ENCODE measurements at places on chromosomes 5 and 9.

- peak; percentile 70 for DNase-seq
These were observed 62.7 kb upstream of the PALM2AKAP2 start for GRCh38 chr9:109717342-109717741.

DNA sequence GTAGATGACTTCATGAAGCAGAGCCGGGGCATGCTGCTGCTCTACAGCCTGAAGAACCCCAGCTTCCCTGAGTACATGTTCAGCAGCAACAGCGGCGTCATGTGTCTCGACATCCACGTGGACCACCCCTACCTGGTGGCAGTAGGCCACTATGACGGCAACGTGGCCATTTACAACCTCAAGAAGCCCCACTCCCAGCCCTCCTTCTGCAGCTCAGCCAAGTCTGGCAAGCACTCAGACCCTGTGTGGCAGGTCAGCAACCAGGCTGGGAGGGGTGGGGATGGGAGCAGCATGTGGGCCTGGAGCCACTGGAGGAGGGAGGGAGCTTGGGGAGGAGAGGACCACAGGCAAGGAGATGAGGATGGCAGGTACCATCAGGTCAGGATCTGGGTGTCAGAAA is 16.2 kb downstream of the ENHO start:
- DNase-seq = no peak

DNA sequence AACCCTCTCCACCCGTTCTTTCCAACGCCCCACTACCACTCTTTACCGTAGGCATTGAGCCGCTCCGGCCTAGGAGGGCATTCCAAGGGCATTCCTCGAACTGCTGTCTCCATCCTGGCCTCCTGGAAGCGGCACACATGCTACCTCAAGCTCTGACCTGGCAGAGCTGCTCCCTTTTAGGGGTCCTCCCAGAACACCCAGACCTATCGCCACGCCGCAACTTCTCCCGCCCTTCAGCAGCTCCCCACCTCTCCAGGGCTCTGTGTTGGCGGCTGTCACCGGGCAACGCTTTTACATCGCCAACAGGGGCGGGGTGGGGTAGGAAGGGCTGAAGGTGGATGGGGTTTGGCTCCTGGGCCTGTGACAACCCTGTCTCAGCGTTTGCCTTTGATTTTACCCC is 4.6 kb upstream of the MYORG start:
- DNase-seq = no peak

GRCh38 chr5:157253547-157253946 is 12.4 kb upstream of the CYFIP2 start:
- DNase-seq = peak; percentile 28

- DNase-seq = peak; percentile 3
These were observed 5.7 kb upstream of the CHD1 start for GRCh38 chr5:98934546-98934945.

DNA sequence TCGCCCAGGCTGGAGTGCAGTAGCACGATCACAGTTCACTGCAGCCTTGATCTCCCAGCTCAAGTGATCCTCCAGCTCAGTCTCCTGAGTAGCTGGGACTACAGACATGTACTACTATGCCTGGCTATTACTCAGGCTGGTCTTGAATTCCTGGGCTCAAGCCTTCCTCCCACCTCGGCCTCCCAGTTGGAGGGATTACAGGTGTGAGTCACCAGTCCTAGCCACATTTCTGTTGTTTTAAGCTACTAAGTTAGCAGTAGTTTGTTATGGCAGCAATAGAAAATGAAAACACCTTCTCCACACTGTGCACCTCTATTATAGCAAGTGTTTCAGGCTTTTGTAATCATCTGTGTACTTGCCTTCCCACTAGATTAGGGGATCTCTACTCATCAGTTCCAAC is 588.9 kb upstream of the TLE4 start:
- peak; percentile 80 for DNase-seq

DNA sequence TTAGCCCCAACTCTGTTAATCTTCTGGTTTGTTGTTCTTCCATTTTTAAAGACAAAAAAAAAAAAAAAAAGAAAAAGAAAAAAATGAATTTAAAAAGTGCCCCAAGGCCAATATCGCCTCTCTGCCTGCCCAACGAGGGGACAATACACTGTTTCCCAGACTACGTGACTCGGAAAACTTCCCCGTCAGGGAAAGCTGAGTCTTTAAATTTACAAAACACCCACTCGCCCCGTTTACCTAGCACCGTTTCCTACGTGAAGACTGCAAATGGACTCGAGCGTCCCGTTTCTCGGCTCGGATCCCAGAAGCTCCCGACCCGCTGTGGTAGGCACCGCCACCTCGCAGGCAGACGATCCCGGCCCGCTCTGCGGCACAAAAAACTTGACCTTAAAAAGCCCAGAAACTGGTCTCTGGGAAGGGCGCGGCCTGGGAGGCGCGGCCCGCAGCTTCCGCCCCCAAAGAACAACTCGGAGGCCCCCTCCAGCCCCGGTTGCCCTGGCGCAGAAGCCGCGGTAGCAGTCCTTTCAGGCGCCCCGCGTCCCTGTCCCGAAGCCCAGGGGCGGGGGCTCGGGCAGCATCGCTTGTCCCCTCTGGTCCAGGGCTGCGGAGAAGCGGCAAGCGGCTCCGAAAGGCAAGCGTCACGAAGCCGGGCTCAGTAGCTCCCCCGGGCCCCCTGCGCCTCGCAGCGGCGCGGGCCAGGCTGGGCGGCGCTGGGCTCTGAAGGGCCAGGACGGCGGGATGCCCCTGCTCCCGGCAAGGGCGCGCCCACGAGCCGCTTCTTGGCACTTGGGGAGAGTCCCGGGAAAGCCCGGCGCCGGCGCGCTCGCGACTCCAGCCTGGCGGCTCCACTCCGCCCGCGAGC is at the start of gene GCNT4:
Gene GCNT4 (minus strand): TSS at position 367 of the 862 bp plus-strand sequence. CDS start 22,521 bp downstream, outside the sequence.
- peak; percentile 45 for DNase-seq

DNA sequence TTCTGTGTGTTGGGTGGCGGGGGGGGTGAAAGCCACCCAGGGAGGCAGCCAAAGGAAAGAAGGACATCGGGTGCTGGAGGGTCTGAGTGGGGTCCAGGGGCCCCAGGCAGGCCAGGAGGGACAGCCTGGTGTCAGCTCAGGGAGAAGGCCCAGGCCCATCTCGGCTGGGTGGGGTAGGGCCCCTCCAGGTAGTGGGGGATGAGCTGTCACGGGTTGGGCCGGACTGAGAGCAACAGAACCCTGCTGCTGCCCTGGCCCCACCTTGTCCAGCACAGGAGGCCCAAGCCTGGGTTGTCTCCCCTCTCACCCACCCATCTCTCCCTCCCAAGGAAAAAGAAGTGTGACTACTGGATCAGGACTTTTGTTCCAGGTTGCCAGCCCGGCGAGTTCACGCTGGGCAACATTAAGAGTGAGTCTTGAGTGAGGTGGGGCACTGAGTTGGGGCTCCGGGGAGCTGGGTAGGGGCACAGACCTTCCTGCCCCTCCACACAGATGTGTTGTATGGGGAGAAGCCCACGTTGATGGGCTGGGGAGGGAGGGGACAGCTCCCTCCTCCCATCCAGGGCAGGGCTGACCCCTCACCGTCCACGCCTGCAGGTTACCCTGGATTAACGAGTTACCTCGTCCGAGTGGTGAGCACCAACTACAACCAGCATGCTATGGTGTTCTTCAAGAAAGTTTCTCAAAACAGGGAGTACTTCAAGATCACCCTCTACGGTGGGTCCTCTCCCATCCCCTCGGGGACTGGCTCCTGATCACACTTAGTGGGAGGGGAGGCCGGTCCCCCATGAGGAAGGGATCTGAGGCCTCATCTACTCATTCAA is 2.3 kb downstream of the LCN2 start:
- no peak for DNase-seq

DNA sequence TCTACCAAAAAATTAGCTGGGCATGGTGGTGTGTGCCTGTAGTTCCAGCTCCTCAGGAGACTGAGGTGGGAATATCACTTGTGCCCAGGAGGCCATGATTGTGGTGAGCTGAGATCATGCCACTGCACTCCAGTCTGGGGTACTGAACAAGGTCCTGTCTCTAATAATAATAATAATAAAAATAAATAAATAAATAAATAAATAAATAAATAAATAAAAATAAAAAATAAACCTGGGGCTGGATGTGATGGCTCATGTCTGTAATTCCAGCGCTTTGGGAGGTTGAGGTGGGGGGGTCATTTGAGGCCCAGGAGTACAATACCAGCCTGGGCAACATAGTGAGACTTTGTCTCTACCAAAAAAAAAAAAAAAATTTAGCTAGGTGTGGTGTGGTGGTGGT is 113.7 kb downstream of the ARHGEF28 start:
- DNase-seq = no peak

- DNase-seq = no peak
These were observed 44.6 kb upstream of the SEMA4D start for GRCh38 chr9:89542401-89543021.

GRCh38 chr9:100098046-100098886 is 534 bp downstream of the ERP44 start:
- DNase-seq = peak; percentile 66

DNA sequence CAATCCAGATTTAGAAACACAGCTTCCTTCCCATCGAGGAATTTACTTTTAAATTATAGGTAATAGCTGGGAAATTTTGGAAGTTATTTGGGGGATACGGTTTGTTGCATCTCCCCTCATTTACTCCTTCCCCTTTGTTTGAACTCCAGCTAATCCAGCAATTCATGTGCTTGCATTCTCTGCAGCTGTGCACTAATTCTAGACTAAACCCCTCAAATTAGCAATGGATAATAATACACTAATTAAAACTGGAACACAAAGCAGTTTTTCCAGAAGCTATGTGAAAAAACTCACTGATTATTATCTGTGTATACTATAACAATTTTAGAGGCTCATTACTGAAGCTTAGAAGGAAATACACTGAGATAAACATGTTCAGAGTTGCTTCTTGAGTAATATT is 751.2 kb upstream of the ZNF608 start:
- DNase-seq = no peak

GRCh38 chr5:99355881-99356280 is 427.1 kb upstream of the CHD1 start:
- DNase-seq = no peak
